ENCODE measurements at places on chromosomes 11 and 22.

GRCh38 chr11:109300211-109300610 is 121.8 kb upstream of the C11orf87 start:
- no peak for DNase-seq

DNA sequence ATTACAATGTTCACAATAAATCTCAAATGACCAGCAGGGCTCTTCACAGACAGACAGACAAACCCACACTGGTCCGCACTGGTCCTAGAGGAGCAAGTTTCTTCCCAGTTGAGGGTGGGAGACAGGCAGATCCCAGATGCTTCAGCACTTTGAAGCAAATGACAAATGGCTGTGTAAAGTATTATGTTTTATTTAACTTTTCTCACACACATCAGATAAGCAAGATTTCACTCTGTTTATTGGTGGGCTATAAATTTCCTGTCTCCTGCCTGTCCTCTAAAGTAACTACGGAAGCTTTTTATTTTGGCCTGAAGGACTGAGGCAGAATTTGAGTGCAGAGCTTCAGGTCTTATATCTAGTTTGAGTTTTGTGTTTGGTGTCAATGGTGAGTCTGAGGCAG is 174.7 kb upstream of the MTNR1B start:
- no peak for DNase-seq

DNA sequence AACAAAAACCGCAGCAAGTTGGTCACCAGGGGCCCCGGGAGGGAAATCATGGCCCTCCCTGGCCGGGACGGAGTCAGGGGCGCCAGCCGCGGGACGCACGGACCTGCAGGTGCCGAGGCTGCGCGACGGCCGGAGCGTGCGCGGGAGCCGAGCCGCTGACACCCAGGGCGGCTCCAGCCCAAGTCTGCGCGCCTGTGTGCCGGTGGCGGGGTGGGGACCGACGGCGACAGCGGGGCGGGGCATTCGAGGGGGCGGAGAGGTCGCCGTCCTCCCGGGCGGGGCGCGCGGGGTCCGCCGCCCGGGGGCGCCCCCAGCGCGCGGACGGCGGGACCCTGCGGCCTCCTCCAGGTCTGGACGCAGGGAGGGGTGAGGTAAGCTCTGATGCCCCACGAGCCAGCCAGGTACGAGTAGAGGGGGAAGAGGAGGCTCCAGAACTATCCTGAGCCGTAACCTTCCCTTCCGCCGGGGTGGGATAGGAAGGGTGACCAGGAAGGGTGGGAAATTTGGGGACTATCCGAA is at the start of gene ESAM:
Gene ESAM (minus strand): TSS at position 186 of the 519 bp plus-strand sequence. CDS start 136 bp downstream, at position 50.
- no peak for DNase-seq

- DNase-seq, result no peak
These were observed at the start of gene LSP1 for GRCh38 chr11:1852877-1853276. TSS of gene LSP1 (plus strand) at chr11:1853084. CDS start at chr11:1853145, 61 bp downstream.

DNA sequence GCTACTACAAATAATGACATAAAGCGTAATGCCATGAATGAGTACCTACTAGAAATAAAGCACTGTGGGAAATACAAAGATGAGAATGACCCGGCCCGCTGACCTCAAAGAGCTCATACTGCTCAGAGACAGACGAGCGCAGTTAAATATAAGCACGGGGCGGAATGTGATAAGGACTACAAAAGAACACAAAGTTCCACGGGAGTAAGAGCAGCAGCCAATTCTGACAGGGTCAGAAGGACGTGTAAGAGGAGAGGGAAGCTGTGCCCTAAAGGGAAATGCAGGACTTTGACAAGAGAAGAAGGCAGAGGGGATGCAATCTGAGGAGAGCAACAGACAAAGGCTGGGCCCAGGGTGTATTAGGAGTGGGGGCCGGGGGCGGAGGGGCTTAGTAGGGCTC is 314.6 kb downstream of the LARGE1 start:
- DNase-seq, result no peak

DNA sequence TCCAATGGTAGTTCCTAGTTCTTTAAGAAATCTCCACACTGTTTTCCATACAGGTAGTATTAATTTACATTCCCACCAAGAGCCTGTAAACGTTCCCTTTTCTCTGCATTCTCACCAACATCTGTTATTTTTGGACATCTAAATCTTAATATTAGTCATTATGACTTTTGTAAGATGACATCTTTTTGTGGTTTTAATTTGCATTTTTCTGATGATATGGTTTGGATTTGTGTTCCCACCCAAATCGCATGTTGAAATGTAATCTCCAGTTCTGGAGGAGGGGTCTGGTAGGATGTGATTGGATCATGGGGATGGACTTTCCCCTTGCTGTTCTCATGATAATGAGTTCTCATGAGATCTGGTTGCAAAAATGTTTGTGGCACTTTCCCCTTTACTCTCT is 89.0 kb downstream of the MUC15 start:
- DNase-seq, result no peak

DNA sequence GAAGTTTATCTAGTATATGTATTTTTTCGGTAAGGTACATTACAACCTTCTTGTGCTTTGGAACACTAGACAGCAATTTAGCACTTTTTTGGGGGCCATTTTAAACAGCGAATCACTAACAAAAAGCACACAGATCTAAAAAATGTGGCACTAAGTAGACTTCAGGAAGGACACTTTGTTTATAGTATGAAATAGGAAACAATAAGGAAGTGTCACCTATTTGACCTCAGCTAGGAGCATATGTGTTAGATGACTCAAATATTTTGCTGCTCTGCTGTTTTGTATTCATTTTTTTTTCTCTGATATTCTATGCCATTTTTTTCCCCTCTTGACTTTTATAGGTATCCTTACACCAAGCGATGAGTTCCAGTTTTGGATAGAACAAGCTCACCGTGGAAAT is 5.6 kb downstream of the DYNC2H1 start:
- no peak for DNase-seq

GRCh38 chr22:35622191-35622913 is 5.2 kb upstream of the MB start:
- no peak for DNase-seq

DNA sequence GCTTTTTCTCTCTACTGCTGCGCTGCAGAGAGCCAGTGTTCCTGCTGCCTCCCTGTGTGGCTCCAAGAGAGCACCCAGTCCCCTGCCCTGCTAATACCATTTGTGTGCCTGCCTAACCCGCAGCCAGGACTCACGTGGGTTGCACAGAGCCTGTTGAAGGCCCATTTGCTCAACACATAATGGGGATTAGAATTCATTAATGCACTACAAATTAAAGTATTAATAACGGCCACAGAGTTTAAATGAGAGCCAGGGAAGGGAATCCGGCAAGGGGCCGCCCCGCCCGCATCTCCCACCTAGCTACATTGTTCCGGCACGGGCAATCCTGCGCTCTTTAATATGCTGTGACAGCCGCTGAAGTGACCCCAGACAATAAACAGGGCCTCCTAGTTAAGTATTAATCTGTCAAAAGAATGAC is 211.3 kb downstream of the NXPE2 start:
- no peak for DNase-seq

Data from RCC 7860 (cell line).